ENCODE measurements at places on chromosomes 13 and 19.

DNA sequence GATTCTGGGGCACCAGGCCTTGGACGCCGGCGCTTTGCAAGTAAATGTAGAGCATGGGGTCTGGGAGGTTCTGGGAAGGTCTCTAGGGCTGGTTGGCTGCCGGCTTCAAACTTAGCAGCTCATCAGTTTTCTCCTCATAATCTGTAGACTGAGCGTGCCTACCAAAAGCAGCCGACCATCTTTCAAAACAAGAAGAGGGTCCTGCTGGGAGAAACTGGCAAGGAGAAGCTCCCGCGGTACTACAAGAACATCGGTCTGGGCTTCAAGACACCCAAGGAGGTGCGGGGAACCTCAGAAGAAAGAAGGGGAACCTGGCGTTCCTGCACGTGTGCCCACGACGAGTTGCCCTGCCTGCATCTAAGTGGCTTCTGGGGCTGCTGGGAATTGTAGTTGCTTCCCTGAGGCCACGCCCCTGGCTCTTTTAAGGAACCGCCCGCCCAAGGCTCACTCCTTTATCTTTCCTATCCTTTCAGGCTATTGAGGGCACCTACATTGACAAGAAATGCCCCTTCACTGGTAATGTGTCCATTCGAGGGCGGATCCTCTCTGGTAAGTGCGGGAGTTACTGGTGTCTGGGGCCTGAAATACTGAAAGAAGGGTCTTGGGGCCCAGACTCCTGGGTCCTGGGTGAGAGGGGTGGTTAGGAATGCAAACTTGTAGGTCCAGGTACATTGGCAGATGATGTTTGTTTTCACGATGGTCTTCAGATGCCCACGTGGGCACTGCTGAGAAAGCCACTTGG lies 984 bp downstream of the RPS11 start:
- peak; percentile 63 for DNase-seq

- no peak for DNase-seq
Observed at GRCh38 chr19:41994521-41994971, 516 bp upstream of the ATP1A3 start.

DNA sequence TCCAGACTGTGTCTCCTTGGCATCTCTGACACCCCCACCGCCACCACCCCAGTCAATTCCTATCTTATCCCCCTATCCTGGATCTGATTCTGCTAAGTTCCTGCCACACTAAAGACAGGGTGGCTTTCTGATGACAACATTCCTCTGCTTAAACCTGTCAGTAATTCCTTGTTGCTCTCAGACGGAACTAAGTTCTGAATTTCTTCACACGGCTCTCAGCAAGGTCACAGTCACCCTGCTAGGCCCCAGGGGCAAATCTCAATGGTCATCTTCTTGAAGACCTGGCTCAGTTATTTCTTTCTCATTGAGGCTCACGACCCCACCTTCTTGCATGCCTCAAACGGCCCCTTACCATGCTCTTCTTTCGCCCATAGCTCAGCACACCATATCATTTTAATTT lies 7.6 kb downstream of the ALOX5AP start:
- DNase-seq, result no peak

DNA sequence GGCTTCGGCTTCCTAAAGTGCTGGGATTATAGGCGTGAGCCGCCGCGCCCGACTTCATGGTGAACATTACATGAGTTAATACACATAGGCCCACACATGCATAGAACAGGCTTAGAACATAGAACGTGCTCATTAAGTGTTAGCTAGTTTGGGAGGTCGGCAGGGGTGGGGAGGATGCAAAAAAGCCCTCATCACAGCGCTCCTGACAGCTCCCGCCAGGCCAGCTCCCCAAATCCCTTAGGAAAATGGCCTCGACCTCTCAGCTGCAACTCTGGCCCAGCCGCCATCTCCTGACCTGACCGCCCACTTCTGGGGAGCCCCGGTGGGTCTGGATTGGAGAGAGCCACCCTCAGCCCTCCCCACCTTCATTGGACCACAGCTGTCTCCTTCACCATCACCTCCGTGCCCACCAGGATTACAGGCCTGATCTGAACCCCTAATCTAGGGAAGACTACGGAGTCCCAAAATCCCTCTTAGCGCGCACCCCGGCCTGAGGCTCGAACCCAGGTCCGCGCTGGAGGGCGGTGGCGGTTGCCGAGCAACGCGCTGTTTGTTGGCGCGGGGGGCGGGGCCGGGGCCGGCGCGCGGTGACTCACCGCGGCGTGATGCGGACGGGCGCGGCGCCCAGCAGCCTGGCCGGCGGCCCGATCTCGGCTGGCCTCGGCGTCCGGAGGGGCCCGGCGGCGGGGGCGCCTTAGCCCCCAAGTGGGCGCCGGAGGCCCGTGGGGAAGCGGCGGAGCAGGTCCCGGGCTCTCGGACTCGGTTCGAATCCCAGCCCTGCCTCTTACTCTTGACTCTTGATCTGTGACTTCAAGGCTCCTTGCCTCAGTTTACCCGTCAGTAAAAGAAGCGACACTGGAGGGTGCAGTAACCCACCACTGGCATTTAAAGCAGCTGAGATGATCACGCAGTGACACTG lies 26.7 kb upstream of the NANOS3 start:
- peak; percentile 68 for DNase-seq
